Stimulated activated CD8-positive, alpha-beta memory T cell treated with anti-CD3 and anti-CD28 coated beads, Interleukin-4, amount 100 ng/mL, for 48 hours (primary cell): ENCODE measurements at places on chromosomes 5 and 9.
A peak's percentile ranks its signal among the peaks of the same experiment; 100 is the strongest.

DNA sequence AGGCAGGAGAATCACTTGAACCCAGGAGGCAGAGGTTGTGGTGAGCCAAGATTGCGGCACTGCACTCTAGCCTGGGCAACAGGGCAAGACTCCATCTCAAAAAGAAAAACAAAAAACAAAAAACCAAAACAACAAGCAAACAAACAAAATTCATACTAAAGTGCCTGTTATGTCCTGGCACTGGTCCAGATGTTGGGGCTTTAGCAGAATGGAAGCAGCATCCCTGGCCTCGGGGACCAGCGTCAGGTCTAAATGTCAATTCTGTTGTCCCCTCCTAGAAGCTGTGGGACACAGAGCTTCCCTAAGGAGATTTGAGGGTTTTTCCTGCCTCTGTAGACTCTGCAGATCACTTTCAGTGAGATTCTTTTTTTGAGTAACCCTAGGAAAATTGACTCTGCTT is 26.2 kb downstream of the PPARGC1B start:
- DNase-seq = no peak

DNA sequence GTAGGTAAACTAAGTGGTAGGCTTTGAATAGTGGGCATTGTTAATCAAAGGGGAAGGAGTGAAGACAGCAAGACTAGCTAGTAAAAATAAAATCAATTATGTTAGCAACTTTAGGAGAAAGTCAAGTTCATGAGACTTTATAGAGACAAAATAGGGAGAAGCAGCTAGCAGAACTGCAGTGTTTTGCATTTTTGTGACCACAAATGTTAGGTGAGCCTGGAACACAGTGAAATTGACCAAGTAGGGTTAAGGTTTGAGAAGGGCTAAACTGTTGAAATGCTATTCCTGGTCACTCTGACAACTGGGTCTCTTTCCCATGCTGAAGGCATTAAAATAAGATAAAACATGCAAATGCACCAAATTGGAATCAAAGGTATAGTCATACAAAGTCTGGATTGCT is 13.0 kb downstream of the SEC61B start:
- no peak for DNase-seq

- no peak for DNase-seq
Observed at GRCh38 chr9:133041958-133042357, 11.2 kb downstream of the GTF3C5 start.

- no peak for DNase-seq
Observed at GRCh38 chr9:110967196-110967595, 71.1 kb downstream of the LPAR1 start.

DNA sequence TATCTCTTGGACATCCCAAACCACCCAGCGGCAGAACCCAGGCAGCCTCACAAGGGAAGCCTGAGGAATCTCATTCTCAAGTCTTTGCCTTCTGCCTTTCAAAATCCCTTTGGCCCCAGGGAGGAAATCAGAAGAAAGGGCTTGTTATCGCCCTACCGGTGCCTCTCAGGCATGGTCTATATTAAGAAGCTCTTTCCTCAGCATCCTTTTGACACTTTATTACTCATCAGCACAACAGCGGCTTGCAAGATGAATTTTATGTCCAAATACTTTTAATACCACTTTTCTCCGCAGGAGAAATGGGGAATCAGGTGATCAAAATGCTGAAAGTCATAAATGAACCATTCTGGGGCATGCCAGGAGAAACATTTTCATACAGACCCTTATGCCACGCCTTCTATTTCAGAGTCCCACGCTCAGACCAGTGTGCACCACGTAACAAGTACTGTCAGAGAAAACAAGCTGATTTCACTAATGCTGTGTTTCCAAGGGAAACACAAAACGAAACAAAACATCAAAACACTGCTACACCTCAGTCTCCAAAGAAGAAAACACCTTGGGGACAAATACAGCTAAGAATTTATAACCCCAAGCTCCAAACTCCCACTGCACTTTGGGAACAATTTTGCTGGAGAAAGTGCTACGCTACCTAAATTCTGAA is 30.0 kb downstream of the RAPGEF1 start:
- DNase-seq = no peak

DNA sequence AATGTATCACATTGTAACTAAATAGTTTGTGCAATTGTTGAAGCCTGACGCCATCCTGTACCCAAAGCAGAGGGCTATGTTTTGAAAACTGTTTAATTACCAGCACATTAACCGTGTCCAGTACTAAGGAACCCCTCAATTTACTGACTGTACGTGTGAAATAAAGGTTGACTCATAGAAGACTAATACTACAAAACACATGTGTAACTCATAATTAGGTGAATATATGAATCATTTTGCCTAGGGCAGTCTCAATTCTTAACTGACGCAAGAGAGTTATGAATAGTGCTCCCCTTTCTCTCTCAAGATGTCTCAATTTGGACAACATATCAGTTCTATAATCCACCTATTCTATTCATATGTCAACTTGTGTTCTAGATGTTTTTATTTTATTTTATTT is 558.4 kb downstream of the PRDM9 start:
- no peak for DNase-seq

GRCh38 chr5:169218176-169218575 is 82.8 kb downstream of the SLIT3 start:
- DNase-seq = no peak

DNA sequence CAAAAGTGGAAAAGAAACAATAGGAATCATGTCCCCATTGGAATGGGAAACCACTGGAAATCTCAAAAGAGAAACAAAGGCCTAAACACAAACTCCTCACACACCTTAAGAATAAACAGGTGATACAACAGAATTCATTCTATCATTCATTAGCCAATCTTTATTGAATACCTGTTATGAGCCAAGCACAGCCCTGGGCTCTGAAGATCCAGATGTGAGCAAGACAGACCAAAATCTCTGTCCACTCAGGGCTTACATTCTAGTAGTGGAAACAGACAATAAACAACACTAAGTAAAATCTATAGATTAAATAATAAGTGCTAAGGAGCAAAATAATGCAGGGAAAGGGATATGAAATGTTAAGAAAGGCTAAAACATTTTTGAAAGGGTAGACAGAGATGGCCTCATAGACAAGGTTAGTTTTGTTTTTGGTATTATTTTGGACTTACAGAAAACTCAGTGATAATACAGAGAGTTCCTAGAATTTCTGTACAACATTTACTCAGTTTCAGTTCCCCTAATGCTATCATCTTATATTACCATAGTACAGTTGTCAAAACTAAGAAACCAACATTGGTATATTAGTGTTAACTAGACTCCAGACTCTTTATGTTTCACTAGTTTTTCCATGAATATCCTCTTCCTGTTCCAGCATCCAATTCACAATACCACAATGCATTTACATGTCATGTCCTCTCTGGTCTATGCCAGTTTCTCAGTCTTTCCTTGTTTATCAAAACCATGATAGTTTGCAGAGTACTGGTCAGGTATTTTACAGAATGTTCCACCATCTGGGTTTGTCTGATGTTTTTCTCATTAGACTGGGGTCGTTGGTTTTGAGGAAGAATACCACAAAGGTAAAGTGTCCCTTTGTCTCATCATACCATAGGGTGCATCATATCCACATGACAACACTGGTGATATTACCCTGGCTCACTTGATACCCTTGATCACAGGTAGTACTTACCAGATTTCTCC is 103.7 kb downstream of the SIL1 start:
- DNase-seq = no peak

GRCh38 chr9:69121155-69122081 is 52.7 kb upstream of the TJP2 start:
- DNase-seq = peak; percentile 44

- no peak for DNase-seq
Observed at GRCh38 chr9:29685531-29685930, 2112.2 kb upstream of the C9orf72 start.

DNA sequence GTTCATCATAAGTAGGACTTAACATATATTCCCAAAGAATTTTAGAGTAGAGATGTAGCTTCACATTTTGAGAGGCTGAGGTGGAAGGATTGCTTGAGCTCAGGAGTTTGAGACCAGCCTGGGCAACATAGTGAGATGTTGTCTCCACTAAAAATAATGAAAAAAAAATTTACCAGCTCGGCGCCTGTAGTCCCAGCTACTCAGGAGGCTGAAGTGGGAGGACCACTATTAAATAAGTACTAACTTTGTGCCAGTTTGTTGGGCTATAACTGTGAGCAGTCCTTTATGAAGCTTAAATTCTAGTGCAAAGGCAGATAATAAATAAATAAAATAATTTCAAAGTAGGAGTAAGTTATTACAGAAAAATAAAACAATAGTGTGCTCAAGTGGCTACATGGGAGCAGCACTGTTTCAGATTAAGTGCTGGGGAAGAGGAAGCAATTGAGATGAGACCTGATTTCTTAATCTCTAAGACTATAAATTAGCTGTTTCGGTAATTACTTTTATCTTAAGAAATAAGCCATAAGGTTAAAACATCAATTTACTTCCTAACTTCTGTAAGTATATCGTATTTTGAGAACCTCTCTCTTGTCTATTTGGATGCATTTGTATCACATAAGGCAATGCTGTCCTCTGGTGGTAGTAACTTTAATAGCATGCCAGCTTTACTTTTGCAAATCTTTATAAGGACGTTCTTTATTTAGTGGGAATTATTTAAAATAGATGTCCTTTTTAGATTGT is 98.9 kb downstream of the CSNK1G3 start:
- DNase-seq = no peak

GRCh38 chr5:151086192-151086869 is 5.5 kb upstream of the TNIP1 start:
- no peak for DNase-seq

GRCh38 chr5:134004626-134005416 is at the start of gene VDAC1:
VDAC1 (minus strand) TSS chr5:134004975; CDS start chr5:133993012, 11,963 bp downstream.
- DNase-seq = peak; percentile 81

GRCh38 chr5:122870219-122870856 is 24.9 kb downstream of the SNX24 start:
- no peak for DNase-seq

GRCh38 chr5:118605761-118606160 is 382.6 kb downstream of the DTWD2 start:
- DNase-seq = no peak
